ENCODE measurements at places on chromosomes 1 and 21.
A peak's percentile ranks its signal among the peaks of the same experiment; 100 is the strongest.

- DNase-seq, result no peak
These were observed 140.9 kb downstream of the ROR1 start for GRCh38 chr1:63914706-63915105.

DNA sequence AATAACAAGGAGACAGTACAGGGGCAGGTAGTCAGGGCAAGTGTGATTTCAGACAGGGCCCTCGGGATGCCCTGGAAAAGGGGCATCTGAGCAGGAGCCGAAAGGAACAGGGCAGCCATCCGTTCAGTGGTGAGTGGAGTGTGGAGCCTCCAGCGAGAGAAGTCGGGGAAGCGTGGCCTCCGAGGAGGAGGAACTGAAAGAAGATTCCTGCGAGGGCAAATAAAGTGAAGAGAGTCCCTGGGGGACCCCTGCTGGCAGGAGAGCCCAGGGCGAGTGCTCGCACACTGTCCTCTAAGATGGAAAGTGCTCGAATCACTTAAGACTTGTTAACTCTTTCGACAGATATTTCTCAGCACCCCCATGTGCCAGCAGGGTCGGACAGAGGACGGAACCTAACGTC, 3.5 kb upstream of the UTS2 start:
- no peak for DNase-seq

- no peak for DNase-seq
These were observed 380 bp downstream of the COL18A1 start for GRCh38 chr21:45405271-45405818.

- peak; percentile 53 for DNase-seq
These were observed 96.6 kb downstream of the SIPA1L2 start for GRCh38 chr1:232533328-232533727.

DNA sequence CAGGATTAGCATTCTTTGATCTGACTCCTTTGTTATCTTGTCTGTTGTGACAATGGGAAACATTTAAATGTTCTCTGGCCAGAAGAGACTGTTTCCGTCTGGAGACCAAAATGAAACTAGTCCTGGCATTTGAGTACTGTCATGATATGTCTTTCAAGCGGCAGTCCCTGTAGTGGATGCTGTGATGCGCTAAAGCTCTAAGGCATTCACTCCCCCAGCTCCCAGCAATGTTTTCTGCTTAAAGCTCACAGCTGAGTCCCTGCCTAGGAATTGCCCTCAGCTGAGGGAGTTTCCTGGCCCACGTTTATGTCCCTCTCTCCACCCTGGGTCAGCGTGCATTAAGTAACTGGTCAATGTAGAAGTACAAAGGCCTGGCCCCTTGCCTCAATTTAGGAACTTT, 109.4 kb downstream of the UCHL5 start:
- no peak for DNase-seq

DNA sequence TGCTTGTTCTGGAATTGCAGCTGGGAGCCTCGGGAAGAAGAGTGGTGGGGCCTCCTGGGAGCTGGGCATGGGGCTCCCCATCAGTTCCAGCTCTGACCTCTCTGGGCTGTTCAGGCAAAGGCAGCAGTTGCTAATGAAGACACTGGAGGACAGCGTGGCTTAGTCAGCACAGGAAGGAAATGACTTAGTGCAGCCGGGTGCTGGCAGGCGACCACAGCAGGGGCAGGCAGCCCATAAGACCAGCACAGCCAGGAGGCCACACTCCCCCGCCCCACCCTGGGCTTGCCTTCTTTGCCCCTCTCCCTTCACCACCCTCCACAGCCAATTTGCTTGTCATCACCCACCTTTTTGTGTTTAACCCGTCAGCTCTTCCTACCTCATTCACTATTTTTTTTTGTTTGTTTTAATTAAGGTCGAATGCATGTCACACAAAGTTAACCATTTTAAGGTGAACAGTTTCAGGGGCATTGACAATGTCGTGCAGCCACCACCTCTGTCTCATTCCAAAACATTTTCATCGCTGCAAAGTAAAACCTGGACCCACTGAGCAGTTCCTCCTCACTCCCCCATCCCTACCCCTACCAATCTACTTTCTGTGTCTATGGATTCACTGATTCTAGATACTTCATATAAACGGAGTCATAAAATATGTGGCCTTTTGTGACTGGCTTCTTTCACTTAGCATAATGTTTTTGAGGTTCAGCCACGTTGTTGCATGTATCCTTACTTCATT, 10.9 kb downstream of the OLIG2 start:
- no peak for DNase-seq

DNA sequence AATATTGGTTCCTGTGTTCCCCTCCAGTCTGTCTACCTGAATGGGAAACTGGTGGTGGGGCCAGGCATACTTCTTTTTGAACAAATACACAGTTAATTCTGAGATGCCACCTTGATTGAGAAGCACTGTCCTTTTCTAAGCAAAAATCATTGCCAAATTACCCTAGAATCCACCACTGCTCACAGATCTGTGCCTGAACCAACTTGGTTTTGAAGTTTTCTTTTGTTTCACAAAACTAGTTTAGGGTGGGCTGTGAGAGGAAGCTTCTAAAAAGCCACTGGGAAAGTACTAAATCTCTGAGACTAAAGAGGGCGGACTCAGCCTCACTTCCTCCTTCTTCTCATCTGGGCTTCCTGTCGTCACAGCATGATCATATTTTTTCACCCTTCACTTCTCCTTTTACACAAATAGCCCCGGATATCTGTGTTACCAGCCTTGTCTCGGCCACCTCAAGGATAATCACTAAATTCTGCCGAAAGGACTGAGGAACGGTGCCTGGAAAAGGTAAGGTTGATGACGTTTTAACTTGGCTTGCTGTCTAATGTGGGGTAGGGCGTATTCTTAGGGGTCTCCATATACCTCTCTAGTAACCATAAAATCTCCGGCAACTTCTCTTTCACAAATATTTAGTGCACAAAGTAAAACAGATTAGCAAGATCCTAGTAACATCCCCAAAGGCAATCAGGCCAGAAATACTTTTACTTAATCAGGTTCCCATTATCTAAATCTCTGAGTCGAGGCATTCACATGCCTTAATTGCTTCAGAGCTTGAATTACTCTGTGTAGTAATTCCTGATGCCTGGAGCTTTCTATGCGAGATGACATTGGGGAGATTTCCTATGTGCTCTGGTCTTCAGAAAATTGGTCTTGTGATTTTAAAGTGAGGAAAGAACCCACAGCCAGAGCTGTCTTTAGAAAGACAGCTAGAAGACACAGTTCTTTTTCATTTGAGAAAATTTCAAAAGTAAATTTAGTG, at the start of gene CD53:
Gene CD53 (plus strand): TSS at position 404 of the 976 bp plus-strand sequence. CDS start 18,261 bp downstream, outside the sequence.
- no peak for DNase-seq

GRCh38 chr1:54135436-54136120, 17.2 kb downstream of the CDCP2 start:
- no peak for DNase-seq

DNA sequence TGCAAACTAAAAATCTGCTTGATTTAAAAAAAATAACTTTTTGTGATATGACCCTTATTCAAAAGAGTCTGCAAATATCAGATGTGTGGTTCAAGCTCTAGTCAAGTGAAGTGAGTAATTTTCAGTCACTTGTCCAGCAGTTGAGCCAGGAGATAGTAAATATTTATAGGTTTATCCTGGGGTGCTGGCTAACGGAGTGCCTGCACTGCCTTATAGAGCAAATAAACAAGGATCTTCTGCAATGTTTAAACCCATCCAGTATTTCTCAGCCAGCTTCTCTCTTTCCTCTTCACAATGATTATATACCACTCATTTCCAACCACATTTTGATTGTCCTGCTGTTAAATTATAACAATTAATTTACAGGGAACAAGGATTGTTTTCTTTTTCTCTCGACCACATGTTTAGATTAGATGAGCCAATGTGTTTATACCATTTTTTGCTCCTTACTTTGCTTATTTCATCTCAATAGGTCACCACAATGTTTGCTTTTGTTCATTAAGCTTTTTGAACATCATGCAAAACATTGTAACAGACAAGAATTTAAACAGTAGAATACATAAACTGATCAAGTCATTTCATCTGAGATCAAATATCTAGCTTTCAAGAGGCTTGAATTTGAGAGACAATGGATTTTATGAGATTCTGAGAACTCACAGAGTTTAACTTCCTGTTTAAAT, 60.3 kb upstream of the GREM2 start:
- DNase-seq, result no peak

Measured in NCI-H2029 treated with DMSO at 0.1 percent for 48 hours (cell line).